ENCODE measurements at places on chromosomes 6 and 20.

DNA sequence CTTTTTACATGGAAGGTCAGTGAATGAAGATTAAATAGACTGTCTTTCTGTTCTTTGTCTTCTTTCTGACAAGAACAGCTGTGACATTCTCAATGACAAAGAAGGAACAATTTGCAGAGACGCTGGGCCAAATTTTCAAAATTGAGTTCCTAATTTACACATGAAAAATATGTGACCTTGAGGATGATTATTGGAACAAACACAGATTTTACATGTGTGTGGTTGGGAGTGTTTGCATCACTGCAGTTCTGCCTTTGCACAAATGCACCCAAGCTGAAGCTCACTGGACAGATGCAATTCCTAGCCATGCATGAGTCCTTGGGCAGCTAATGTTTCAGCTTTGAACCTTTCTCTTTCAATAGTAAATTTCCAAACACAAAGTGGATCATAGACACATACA lies 350.8 kb downstream of the QKI start:
- no peak for DNase-seq

DNA sequence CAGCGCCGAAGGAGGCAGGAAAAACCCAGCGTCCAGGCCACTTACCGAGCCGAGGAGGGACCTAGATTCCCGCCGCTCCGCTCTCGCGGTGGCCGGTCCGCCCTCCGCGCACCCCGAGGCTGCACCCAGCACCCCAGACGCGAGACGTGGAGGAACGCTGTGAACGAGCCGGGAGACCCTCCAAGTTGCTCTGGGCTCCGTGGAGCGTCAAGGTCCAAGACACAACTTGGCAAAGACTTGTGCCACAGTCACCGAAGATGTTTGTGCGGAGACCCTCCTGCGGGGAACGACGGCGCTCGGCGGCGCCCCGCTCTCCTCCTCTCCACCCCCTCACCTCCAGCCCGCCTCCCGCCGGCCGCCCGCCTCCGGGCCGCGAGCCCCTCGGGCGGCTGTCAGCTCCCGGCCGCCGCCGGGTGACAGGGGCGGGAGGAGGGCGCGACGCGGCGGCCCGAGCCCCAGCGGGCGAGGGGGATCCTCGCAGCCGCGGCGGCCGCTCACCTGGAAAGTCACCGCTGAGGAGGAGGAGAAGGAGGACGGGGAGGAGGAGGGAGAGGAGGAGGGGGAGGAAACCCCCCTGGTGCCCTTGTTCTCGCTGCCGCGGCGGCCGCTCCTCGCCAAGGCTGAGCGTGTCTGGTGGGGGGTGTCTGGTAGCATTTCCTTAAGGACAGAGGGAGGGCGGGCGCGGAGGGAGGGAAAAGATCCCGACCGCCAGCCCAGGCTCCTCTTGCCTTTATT lies 637 bp upstream of the HIVEP2 start:
- DNase-seq = no peak

DNA sequence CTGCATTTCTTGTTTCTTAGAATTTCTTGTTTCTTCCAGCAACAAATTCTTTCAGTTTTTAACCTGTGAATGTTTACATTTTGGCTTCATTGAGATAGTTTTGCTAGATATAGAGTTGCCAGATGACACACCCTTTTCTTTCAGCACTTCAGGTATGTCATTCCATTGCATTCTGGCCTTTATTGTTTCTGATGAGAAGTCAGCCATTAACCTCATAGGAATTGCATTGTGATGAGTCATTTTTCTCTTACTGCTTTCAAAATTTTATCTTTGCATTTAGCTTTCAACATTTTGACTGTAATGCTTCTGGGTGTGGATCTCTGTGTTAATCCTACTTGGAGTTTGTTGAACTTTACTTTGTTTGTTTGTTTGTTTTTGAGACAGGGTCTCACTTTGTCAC lies 440.3 kb upstream of the HS3ST5 start:
- DNase-seq = no peak

DNA sequence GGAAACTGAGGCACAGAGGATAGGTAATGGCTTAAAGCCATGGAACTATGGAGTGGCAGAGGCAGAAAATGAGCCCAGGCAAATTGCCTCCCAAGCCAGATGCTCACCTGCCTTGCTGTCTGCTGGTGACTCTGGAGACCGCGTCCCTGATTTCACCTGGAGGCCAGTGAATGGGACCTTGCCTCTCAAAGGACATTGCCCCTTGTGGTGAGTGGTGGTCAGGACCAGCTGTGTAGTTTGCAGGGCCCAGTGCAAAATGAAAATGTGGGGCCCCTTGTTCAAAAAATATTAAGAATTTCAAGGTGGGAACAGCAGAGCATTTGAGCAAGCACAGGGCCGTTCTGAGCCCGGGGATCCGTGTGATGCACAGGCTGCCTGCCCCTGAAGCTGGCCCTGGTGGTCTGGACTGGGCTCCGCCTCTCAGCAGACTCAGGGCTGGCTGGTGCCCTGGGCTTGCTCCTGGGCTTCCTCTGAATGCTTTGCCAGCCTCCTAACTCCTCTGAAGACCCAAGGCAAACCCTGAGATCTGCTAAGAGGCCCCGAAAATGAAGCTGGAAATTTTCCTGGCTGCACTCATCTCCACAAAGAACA lies 19.8 kb upstream of the KCNG1 start:
- no peak for DNase-seq

DNA sequence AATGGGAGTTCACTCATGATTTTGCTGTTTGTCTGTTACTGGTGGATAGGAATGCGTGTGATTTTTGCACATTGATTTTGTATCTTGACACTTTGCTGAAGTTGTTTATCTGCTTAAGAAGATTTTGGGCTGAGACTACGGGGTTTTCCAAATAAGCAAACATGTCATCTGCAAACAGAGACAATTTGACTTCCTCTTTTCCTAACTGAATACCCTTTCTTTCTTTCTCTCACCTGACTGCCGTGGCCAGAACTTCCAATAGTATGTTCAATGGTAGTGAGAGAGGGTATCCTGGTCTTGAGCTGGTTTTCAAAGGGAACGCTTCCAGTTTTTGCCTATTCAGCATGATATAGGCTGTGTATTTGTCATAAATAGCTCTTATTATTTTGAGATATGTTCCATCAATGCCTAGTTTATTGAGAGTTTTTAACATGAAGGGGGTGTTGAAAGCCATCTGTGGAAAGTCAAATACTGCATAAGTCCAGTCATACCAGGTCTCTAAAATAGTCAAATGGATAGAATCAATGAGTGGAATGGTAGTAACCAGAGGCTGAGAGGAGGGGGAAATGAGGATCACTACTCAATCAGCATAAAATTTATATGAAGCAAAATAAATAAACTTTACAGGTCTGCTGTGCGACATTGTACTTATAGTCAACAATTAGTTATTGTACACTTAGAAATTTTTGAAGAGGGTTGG lies 610.4 kb upstream of the ADGRB3 start:
- DNase-seq = no peak

GRCh38 chr20:23233341-23233740 lies 117.2 kb upstream of the NXT1 start:
- no peak for DNase-seq

DNA sequence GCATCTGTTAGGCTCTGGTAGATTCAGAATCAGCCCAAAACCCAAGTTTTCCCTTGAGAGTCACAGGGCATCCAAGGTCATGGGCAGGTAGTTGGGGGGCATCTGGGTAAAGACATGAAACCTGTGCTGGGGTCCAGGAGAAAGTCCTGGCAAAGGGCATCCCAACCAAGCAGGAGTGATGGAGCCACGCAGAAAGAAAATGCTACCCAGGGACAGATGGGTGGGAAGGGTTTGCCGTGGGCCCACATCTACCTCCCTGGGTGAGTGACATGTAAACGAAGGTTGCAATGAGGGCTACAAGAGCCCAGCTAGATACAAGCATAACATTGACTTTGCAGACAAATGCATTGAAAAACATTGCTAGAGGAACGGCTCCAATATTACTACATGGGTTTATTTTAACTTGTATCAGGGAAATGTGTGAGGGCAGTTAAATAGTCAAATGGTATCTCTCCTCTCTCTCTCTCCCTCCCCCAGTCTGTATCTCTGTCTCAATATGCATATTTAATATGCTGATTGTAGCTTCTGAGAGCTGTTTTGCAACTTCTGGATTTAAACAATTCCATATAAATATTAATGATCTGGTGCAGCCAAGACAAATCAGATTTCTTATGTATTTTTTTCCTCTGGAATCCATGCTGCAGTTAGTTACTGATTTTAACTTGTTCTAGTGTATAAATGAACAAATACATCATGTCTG lies 135.7 kb downstream of the SYNDIG1 start:
- no peak for DNase-seq

GRCh38 chr6:80442366-80442765 lies 335.9 kb downstream of the BCKDHB start:
- no peak for DNase-seq
